ENCODE measurements at places on chromosomes 7 and 10. TPM values are rescaled to one million over a fixed set of nuclear protein-coding genes. Genes with fewer than 3 reads are reported as not detected.

The CYP2E1 gene
- total RNA-seq = 4.2 TPM

The NPSR1 gene
- not detected for total RNA-seq

DNA sequence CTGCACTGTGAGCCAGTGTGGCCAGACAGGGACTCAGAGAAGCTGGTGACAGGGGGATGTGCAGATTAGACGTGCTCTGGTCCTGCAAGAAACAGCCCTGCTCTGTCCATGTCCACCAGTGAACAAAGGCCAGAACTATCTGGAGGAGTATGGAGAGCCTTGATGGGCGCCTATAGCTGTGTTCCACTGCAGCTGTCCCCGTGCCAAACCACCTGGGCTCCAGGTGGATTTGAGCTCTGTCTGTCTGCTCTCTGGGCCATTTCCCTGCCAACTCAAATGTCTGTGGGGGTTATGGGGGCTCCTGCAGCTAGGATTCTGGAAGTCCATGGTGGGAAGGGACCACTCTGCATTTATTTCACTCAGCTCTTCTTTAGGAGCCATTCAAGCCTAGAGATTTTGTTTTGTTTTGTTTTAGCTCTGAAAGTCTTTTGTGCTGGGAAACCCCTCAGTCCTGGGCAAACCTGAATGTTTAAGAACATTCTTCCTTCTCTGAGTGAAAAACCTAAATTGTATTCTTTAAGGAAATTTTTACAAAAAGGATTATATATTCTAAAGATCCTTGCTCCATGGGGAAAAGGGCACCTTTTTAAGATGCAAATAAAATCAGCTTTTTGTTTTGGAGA is 1039.5 kb upstream of the SORCS1 start:
- no peak overlapping the region for H3K4me3 ChIP-seq
- H3K4me1 ChIP-seq = no peaks in the 10 kb centered on the region
- H3K27me3 ChIP-seq = no peaks in the 10 kb centered on the region
- no peak overlapping the region for H3K27ac ChIP-seq
- DNase-seq = no peak
- no peaks in the 10 kb centered on the region for H3K36me3 ChIP-seq

DNA sequence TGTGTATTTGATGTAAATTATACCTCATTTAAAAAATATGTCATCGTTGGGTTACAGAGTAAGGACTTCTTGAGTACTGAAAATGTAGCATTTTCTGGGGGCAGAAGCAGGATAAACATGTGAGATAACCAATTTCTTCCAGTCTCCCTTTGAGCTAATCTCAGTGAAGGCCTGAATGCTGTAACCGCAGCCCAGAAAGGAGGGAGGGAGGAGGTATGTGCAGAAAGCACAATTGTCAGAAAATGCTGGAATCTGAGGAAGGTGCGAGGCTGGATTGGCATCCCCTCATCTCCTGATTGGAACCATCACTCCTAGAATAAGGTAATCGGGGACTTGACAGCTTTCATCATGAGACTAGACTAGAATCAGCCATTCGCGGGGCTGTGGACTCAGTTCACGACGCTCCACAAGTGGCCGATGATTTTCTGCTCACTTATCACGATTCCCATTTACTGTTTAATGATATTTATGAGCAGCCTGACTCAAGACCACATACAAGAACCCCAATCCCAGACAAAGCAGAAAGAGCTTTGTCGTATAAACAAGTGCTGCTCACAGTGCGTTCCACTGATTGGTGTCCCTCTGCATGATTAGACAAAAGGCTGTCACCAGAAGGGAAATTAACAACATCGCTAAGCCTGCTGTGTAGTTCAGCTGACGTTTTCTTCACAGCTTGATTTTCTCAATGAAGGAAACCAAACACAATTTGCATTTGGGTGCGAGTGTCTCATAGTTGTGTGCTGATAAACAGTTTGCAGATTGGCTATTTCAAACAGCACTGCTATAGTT is 93.2 kb downstream of the SVIL start:
- H3K27ac ChIP-seq = no peak overlapping the region
- no peak overlapping the region for H3K4me3 ChIP-seq
- H3K36me3 ChIP-seq = no peaks in the 10 kb centered on the region
- DNase-seq = no peak
- H3K4me1 ChIP-seq = no peaks in the 10 kb centered on the region
- no peaks in the 10 kb centered on the region for H3K27me3 ChIP-seq

- H3K27me3 ChIP-seq = no peaks in the 10 kb centered on the region
- H3K4me3 ChIP-seq = peak overlapping the region; percentile 20
- peak overlapping the region; percentile 81 for H3K27ac ChIP-seq
- H3K36me3 ChIP-seq = no peaks in the 10 kb centered on the region
Observed at GRCh38 chr7:2399848-2400587, 3.4 kb upstream of the CHST12 start.

GRCh38 chr7:72793791-72794190 is 34.2 kb downstream of the TYW1B start:
- H3K27ac ChIP-seq = no peak overlapping the region
- no peaks in the 10 kb centered on the region for H3K36me3 ChIP-seq
- DNase-seq = no peak
- H3K4me1 ChIP-seq = no peaks in the 10 kb centered on the region

GRCh38 chr10:108615576-108616320 is 1307.6 kb downstream of the XPNPEP1 start:
- DNase-seq = no peak
- H3K4me1 ChIP-seq = no peaks in the 10 kb centered on the region
- no peak overlapping the region for H3K27ac ChIP-seq
- no peak overlapping the region for H3K4me3 ChIP-seq
